ENCODE measurements at places on chromosomes 2 and 18. TPM values are rescaled to one million over a fixed set of nuclear protein-coding genes. Genes with fewer than 3 reads are reported as not detected.

TYMS gene
- 273 TPM for total RNA-seq

ESPNL gene
- total RNA-seq: 0.07 TPM

FARP2 gene
- 38.1 TPM for total RNA-seq

UGGT1 gene
- 74.7 TPM for total RNA-seq

IL1R2 gene
- total RNA-seq: 0.97 TPM

NEU4 gene
- 3.2 TPM for total RNA-seq

MTCL1 gene
- 0.50 TPM for total RNA-seq

YES1 gene
- 18.5 TPM for total RNA-seq

RESP18 gene
- total RNA-seq: not detected

SATB2 gene
- 0.05 TPM for total RNA-seq

Data from activated T-helper 2 cell treated with anti-CD3 and anti-CD28 coated beads, Interferon-gamma antibody, Interleukin-2, Interleukin-4, amounts not matched to agents 10 μg/mL and 5 μg/mL and 100 μg/mL, durations not matched to agents 14 hours and 24 hours and 36 hours (primary cell).